ENCODE measurements at places on chromosomes 4 and X. TPM values are rescaled to one million over a fixed set of nuclear protein-coding genes. Genes with fewer than 3 reads are reported as not detected.

SLC2A9 gene
- total RNA-seq, result 10.3 TPM

XK gene
- total RNA-seq, result 6.0 TPM

- no peak for DNase-seq
Observed at GRCh38 chr4:15427701-15428100, at the start of gene C1QTNF7. C1QTNF7 (plus strand) TSS chr4:15428033; CDS start chr4:15435744, 7,711 bp downstream.

DNA sequence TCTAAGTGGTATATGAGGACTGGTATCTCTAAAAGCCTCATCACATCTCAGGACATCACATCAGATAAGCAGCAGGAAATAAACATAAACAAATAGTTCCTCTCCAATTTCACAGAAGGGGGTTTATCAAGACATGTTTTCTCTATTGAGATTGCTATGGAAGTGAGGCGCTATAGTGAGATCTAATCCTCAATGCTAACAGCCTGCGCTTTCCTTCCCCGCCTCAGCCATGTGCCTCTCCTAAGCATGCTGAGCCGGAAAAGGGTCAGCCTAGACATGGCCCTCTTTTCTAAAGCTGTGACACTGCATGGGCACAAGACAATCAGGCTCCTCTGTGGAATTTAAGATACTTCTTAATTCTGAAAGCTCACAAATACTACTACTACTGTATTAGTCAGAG is 286.1 kb downstream of the INPP4B start:
- DNase-seq, result no peak

DNA sequence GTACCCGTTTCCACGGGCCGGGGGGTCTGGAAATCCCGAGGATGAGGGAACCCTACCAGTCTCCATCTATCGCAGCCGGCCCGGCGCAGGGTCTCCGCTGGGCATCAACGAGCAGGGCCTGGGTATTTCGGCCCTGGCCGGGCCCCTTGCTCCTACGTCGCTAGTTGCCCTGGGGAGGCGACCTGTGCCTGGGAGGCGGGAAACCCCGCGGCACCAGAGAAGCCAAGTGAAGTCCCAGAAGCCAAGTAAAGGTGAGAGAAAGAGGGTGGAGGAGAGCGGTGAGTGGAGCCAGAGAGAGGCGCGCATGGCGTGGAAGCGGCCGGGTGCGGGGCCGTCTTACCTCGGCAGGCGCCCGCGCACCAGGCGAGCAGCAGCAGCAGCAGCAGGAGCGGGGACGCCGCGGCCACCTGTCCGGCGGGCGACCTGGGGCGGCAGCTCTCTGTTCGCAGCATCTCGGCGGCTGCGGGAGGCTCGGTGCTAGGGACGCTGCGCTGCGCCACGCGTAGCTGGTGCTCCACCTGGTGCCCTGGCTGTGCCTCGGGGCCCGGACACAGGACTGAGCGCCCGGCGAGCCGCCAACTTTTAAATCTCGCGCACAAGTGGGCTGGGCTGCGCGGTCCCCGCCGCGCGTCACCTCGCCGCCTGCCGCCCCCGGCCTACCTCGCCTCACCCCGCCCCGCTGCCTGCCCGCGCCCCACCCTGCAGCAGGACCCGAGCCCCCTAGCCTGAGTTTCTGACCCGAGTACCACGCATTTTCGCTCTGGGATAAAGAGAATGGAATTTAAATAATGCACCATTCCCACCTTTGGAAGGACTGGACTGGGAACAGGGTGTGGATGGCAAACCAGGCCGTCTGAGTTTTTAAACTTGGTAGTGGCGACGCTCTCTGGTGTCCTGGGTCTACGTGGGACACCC is at the start of gene NMU:
TSS of gene NMU (minus strand) at position 558 of the 915 bp plus-strand sequence. CDS start at position 452, 106 bp downstream.
- peak; percentile 39 for DNase-seq

- peak; percentile 73 for DNase-seq
Observed at GRCh38 chr4:3484057-3484973, 21.2 kb downstream of the DOK7 start.

- no peak for DNase-seq
Observed at GRCh38 chrX:136747003-136747986, 33.4 kb downstream of the ARHGEF6 start.

DNA sequence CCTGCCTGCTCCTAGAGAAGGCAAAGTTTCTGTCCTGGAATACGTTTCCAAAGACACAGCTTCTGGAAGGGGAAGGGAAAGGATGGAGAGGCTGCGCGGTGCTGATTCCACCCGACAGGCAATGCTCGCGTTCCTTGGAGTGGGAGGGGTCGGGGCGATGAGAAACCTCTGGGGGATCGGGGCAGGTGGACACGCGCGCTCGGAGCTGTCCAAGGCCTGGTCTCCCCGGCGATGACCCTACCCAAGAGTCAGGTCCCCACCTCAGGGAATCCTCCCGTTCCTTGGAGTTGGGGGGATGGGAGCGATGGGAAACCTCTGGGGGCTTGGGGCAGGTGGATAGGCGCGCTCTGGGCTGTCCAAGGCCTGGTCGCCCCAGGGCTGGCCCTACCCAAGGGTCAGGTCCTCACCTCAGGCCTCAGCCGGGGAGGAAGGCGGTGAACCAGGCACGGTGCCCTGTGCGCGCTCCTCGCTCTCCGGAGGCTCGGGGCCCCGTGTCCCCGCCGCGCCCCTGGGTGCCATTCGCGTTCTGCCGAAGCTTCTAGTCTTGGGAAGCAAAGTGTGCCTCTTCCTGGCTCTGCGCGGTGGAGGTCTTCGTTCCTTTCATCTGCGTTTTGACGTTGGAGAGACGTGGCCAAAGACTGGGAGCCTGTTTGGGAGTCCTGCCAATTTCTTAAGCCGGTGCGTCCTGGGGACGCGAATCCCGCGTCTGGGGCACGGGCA is 10.6 kb upstream of the SHOX start:
- no peak for DNase-seq

Data from left cardiac atrium (tissue), 4 donors.